Activated naive CD8-positive, alpha-beta T cell treated with anti-CD3 and anti-CD28 coated beads, Interleukin-2, amount 10 ng/mL, durations not matched to agents 7 days and 5 days (primary cell): ENCODE measurements at places on chromosomes 5 and 9. TPM values are rescaled to one million over a fixed set of nuclear protein-coding genes. Genes with fewer than 3 reads are reported as not detected.

The NOL6 gene
- total RNA-seq: 33.2 TPM

The ARL10 gene
- total RNA-seq: 12.5 TPM

The CHD1 gene
- total RNA-seq: 49.1 TPM

The KIF4B gene
- total RNA-seq: not detected

The C5orf47 gene
- not detected for total RNA-seq

The CDC20B gene
- total RNA-seq: 0.28 TPM

The ZDHHC11 gene
- 10.2 TPM for total RNA-seq

The HAUS6 gene
- total RNA-seq: 23.9 TPM

The QRFP gene
- total RNA-seq: not detected

The PRSS3 gene
- total RNA-seq: not detected

The OMD gene
- not detected for total RNA-seq

The IFNB1 gene
- total RNA-seq: 0.37 TPM

DNA sequence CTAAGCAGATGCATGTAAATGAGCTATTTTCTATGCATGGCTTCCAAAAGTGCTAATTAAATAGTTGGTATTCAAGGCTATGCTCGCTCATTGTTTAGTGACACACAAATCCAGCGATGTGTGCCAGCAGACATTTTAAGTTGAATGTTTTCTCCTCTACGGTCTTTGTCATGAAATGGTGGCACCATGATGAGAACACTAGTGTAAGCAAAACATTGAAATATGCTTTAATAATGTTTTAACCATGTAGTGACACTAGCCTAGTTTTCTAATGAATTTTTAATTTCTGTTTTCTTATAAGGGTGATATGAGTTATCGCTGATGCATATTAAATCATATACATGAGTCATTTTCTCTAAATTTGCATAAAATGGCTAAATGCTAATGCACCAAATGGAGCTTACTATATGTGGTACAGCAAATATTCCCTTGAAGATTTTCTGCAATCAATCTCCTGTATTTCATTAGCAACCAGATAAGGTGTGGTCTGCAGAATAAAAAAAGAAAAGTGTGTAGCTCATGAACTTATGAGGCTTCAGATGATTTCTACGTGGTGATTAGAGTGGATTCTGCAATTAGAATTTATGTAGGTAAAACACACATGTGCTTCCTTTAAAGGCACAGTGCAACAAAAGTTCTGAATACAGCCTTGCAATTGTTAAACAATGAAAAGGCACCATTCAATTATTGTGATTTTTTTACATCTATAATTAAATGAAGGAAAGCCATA is 226.6 kb downstream of the MEF2C start:
- peaks cover 51% of the 10 kb centered on the region for H3K27me3 ChIP-seq
- no peak overlapping the region for H3K27ac ChIP-seq
- no peak for DNase-seq
- H3K36me3 ChIP-seq: peaks cover 2% of the 10 kb centered on the region
- H3K4me3 ChIP-seq: no peak overlapping the region

- H3K36me3 ChIP-seq: peaks cover 18% of the 10 kb centered on the region
- peak overlapping the region; percentile 72 for H3K27ac ChIP-seq
- H3K4me1 ChIP-seq: peaks cover 72% of the 10 kb centered on the region
- no peak for DNase-seq
- no peaks in the 10 kb centered on the region for H3K27me3 ChIP-seq
- H3K4me3 ChIP-seq: peak overlapping the region; percentile 43
These were observed 18.1 kb downstream of the IRF1 start for GRCh38 chr5:132472431-132472830.

DNA sequence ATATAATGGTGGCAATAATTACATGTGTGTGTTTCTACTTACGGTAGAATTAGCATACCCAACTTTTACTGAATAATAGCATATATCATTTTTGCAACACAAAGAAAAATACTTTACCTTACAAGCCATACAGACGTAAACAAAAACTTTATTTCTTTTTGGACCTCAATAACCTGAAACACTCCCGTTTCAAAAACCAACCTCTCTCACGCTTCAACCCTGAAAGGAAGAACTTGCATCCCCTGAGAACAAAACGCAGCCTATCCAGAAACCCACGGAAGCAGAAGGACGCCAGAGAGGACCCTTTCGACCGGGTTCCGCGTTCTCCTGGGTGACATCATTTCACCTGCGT is at the start of gene RNF38:
Gene RNF38, minus strand, starts transcription at position 290 of the 352 bp plus-strand sequence. Its CDS starts 161 bp downstream, at position 129.
- peak within 1 kb of the TSS; percentile 92 for H3K4me3 ChIP-seq
- no peak for DNase-seq
- H3K4me1 ChIP-seq: peaks cover 38% of the 10 kb centered on the region
- H3K27me3 ChIP-seq: no peaks in the 10 kb centered on the region
- H3K36me3 ChIP-seq: peaks cover 13% of the 10 kb centered on the region

- H3K27ac ChIP-seq: no peak overlapping the region
- no peak overlapping the region for H3K4me3 ChIP-seq
- no peaks in the 10 kb centered on the region for H3K36me3 ChIP-seq
- H3K4me1 ChIP-seq: no peaks in the 10 kb centered on the region
- no peaks in the 10 kb centered on the region for H3K27me3 ChIP-seq
These were observed 591.5 kb downstream of the PRR16 start for GRCh38 chr5:121055586-121055985.

DNA sequence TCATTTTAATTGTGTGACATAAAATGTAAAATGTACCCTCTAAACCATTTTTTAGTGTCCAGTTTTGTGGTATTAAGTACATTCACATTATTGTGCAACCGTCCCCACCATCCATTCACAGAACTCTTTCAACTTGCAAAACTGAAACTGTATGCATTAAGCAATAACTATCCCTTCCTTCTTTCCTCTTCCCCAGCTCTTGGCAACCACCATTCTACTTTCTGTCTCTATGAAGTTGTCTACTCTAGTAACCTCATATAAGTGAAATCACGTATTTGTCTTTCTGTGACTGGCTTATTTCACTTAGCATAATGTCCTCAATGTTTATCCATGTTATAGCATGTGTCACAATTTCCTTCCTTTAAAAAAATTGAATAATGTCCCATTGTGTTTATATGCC is 142.4 kb downstream of the C9orf152 start:
- H3K4me3 ChIP-seq: no peak overlapping the region
- H3K27me3 ChIP-seq: peaks cover 20% of the 10 kb centered on the region
- no peak overlapping the region for H3K27ac ChIP-seq
- peaks cover 6% of the 10 kb centered on the region for H3K4me1 ChIP-seq

- H3K36me3 ChIP-seq: no peaks in the 10 kb centered on the region
- H3K27me3 ChIP-seq: no peaks in the 10 kb centered on the region
- H3K27ac ChIP-seq: no peak overlapping the region
- peaks cover 21% of the 10 kb centered on the region for H3K4me1 ChIP-seq
- DNase-seq: no peak
- no peak overlapping the region for H3K4me3 ChIP-seq
These were observed 40.5 kb upstream of the TMC1 start for GRCh38 chr9:72480921-72481320.

DNA sequence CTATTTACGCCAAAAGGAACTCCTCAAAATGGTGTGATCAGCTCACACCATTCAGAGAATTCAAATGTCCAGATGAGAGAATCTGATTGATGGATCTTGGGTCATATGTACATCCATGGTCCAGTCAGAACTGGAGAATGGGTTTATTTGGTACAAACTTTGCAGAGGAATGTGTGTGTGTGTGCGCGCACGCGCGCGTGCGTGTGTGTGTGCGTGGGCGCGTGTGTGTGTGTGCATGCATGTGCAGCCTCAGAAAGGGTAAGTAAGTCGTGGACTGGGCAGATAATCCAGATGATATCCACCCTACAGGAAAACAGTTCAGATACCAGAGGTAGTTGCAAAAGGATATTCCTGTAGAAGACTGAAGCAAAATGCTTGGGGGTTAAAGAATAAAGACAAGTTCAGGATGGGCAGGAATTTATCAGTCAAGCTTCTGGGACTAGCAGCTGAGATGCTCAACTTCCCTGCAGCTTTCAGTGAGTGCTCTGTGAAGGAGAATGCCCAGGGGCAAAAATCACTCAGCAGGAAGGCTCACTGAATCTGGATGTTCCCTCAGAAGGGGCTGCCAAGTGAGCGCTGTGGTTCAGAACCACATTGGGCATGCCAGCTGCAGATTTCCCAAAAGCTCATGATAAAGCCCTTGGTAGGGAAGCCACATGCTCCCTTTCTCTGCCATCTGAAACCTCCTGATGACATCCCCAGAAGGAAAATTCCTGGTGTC is 440.5 kb upstream of the SGCD start:
- H3K4me3 ChIP-seq: no peak overlapping the region
- no peaks in the 10 kb centered on the region for H3K4me1 ChIP-seq

GRCh38 chr5:181124526-181124925 is 6.4 kb downstream of the OR2V1 start:
- DNase-seq: no peak
- H3K27me3 ChIP-seq: peaks cover 23% of the 10 kb centered on the region
- H3K4me3 ChIP-seq: no peak overlapping the region
- no peak overlapping the region for H3K27ac ChIP-seq
- H3K36me3 ChIP-seq: no peaks in the 10 kb centered on the region

DNA sequence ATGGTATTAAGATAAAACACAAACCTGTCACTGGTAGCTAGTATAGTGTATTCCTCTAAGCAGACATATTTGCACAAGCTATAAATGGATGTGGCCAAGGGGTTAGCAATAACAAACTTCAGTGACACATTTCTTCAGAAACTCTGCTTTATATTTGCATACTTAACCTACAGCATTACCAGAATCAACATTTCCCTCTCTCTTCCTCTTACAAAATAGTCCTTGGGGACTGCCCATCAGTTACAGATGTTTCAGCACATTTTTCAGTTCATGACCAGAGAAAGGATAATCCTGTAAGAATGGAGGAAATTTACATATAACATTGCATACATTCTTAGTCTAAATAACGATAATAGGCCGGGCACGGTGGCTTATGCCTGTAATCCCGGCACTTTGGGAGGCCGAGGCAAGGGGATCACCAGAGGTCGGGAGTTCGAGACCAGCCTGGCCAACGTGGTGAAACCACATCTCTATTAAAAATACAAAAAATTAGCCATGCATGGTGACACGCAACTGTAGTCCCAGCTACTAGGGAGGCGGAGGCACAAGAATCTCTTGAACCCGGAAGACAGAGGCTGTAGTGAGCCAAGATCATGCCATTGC is 25.3 kb upstream of the SLC1A1 start:
- H3K36me3 ChIP-seq: no peaks in the 10 kb centered on the region
- H3K4me1 ChIP-seq: peaks cover 2% of the 10 kb centered on the region
- H3K4me3 ChIP-seq: no peak overlapping the region
- H3K27me3 ChIP-seq: peaks cover under 1% of the 10 kb centered on the region
- no peak for DNase-seq
- H3K27ac ChIP-seq: no peak overlapping the region

- H3K4me3 ChIP-seq: no peak overlapping the region
- H3K4me1 ChIP-seq: no peaks in the 10 kb centered on the region
- DNase-seq: no peak
- no peak overlapping the region for H3K27ac ChIP-seq
These were observed 155.1 kb upstream of the ZNF462 start for GRCh38 chr9:106707738-106708474.

- no peaks in the 10 kb centered on the region for H3K36me3 ChIP-seq
- no peak overlapping the region for H3K27ac ChIP-seq
- DNase-seq: no peak
- H3K4me3 ChIP-seq: no peak overlapping the region
- no peaks in the 10 kb centered on the region for H3K27me3 ChIP-seq
These were observed 555.2 kb upstream of the GRAMD2B start for GRCh38 chr5:125868036-125868435.

GRCh38 chr5:51385216-51385615 is 2.0 kb downstream of the ISL1 start:
- H3K27me3 ChIP-seq: peaks cover 90% of the 10 kb centered on the region
- no peak overlapping the region for H3K27ac ChIP-seq
- no peak overlapping the region for H3K4me3 ChIP-seq
- no peaks in the 10 kb centered on the region for H3K36me3 ChIP-seq

GRCh38 chr9:73152953-73153352 is 1.3 kb downstream of the ANXA1 start:
- no peaks in the 10 kb centered on the region for H3K27me3 ChIP-seq
- DNase-seq: no peak
- peaks cover 63% of the 10 kb centered on the region for H3K4me1 ChIP-seq
- peak overlapping the region; percentile 88 for H3K27ac ChIP-seq

DNA sequence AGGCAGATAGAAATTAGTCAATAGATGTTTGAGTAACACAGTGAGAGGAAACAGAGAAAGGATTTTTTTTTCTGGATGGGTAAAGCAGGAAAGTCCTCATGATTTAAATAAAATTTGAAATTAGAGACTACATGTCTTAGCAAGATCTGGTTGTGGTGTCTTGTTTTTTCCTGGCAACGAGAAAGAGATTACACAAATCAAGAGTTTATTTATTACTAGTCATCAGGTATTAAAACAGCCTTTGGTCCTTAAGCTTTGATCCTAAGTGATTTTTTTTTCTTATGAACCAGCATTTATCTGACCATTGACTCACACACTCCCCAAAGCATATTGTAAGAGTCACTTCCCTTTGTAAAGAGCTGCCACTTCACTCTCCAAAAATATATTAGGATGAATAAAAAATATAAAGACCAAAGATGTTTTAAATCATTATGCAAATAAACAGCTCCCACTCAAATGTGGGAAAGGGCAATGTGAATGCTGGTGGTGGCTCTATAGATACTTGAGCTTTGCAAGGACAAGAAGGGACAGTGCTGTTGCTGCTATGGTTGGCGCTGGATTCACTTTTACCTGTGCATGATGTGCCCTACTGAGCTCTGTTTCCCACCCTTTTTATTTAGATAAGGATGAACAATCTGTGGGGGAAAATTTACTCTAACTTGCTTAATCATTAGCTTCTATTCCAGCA is 1726.5 kb downstream of the MAT2B start:
- DNase-seq: no peak
- no peaks in the 10 kb centered on the region for H3K27me3 ChIP-seq
- no peaks in the 10 kb centered on the region for H3K4me1 ChIP-seq
- no peaks in the 10 kb centered on the region for H3K36me3 ChIP-seq

- H3K27ac ChIP-seq: no peak overlapping the region
- no peaks in the 10 kb centered on the region for H3K4me1 ChIP-seq
- H3K36me3 ChIP-seq: no peaks in the 10 kb centered on the region
- H3K27me3 ChIP-seq: no peaks in the 10 kb centered on the region
These were observed 119.8 kb downstream of the PLPPR1 start for GRCh38 chr9:101148344-101148743.

GRCh38 chr5:142587354-142587965 is 98.4 kb downstream of the FGF1 start:
- H3K4me1 ChIP-seq: peaks cover 7% of the 10 kb centered on the region
- no peaks in the 10 kb centered on the region for H3K36me3 ChIP-seq
- H3K27me3 ChIP-seq: peaks cover 46% of the 10 kb centered on the region
- H3K4me3 ChIP-seq: no peak overlapping the region
- H3K27ac ChIP-seq: no peak overlapping the region

- H3K4me3 ChIP-seq: no peak overlapping the region
- H3K4me1 ChIP-seq: no peaks in the 10 kb centered on the region
- H3K27ac ChIP-seq: no peak overlapping the region
- H3K36me3 ChIP-seq: no peaks in the 10 kb centered on the region
- DNase-seq: no peak
These were observed 478.1 kb upstream of the NMUR2 start for GRCh38 chr5:152883066-152883775.

- H3K27ac ChIP-seq: peak overlapping the region; percentile 95
- peak overlapping the region; percentile 96 for H3K4me3 ChIP-seq
- peaks cover 64% of the 10 kb centered on the region for H3K4me1 ChIP-seq
- H3K27me3 ChIP-seq: no peaks in the 10 kb centered on the region
- H3K36me3 ChIP-seq: peaks cover 24% of the 10 kb centered on the region
These were observed 73.2 kb downstream of the PIK3R1 start for GRCh38 chr5:68288707-68289134.

GRCh38 chr9:92769286-92769685 is 4.7 kb upstream of the BICD2 start:
- no peaks in the 10 kb centered on the region for H3K27me3 ChIP-seq
- no peaks in the 10 kb centered on the region for H3K36me3 ChIP-seq
- H3K4me3 ChIP-seq: no peak overlapping the region
